Heart right ventricle (tissue), 16 donors: ENCODE measurements at places on chromosomes 7 and 10. TPM values are rescaled to one million over a fixed set of nuclear protein-coding genes. Genes with fewer than 3 reads are reported as not detected.

Gene VDAC2
- 445 TPM for total RNA-seq

Gene ENO4
- total RNA-seq = not detected

Gene TAS2R5
- total RNA-seq = not detected

Gene EBLN1
- total RNA-seq = not detected

Gene NPSR1
- total RNA-seq = not detected

Gene EN2
- total RNA-seq = not detected

Gene ARMC3
- total RNA-seq = not detected

Gene NCF1
- total RNA-seq = 6.0 TPM

Gene GRID2IP
- not detected for total RNA-seq

Gene MYH16
- not detected for total RNA-seq

Gene ING3
- 13.5 TPM for total RNA-seq

Gene LIPK
- total RNA-seq = not detected
